ENCODE measurements at places on chromosomes 3 and 15.

GRCh38 chr3:174330303-174330702 lies 528.8 kb upstream of the NAALADL2 start:
- no peak for DNase-seq

DNA sequence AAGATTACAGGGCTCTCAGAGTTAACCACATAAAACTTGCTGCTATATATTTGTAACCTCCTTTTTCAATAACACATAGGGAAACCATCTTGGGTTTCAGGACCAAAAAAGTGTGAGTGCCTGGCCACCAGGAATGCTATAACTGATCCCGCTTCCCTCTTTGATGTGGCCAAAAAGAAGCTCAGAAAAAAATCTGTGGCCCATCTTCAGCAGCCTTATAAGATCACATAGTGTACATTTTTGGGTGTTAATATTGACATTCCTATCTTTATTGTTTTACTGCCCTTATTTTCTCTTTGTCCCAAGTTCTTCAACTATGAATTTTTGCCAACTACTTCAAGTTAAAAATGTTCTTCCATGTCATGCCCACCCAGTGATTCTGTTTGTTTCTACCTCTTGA lies 102.8 kb downstream of the LIPC start:
- no peak for DNase-seq

- no peak for DNase-seq
Measured at GRCh38 chr3:71599416-71599815, 15.9 kb upstream of the FOXP1 start.

DNA sequence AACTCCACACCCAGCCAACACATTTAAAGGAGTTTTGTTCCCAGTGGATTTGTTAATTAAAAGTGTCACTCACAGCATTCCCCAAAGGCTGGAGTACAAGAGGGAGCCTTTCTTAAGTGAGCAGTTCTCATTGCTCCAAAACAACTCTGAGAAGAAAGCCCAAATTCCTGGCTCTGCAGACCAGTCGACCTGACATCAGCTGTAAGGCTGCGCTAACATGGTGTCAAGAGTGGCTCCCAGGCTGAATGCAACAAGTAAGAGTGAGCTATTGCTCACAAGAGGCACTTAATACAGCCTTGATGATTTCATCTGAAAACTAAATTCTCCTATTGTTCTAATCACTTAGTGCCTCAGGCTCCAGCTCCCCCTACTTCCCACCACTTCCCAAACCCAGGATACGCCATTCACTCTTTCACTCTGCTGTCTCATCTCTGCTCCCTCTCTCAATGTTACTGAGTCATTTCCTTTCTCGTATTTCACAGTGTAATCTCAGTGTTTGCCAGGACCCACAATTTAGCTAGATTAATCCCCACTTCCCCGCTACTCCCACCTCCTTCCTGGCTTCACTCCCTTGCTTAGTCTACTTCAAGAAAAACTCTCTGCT lies 81.8 kb downstream of the WWTR1 start:
- no peak for DNase-seq

DNA sequence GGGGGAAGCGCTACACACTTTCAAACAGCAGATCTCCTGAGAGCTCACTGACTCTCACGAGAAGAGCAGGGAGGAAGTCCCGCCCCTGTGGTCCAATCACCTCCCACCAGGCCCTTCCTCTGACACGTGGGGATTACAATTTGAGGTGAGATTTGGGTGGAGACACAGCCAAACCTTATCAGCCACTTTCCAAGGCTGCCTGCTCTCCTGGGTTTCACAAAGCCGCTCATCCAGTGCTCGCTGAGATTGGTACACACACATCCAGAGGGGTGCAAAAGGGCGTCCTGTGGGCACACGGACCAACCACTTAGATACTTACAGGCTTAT lies 23.1 kb downstream of the XXYLT1 start:
- DNase-seq: no peak

- no peak for DNase-seq
Measured at GRCh38 chr3:52292247-52293065, 4.8 kb downstream of the GLYCTK start.

DNA sequence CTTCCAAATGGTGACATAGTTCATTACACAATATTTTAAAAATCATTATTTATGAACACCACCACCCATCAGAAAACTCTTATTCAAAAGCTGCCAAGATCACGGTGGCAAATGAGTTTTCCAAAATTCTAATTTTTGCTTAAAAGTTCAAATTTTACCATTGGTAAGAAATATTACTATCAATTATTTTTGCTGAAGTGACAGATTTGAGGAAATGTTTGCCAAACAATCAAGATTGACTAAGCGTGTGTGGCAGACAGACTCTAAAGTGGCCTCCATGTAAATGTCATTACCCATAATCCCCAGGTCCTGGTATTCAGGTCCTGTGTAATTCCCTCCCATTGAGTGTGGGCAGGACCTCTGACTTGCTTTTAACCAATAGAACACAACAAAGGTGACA lies 35.0 kb downstream of the ZNF280D start:
- DNase-seq: no peak

DNA sequence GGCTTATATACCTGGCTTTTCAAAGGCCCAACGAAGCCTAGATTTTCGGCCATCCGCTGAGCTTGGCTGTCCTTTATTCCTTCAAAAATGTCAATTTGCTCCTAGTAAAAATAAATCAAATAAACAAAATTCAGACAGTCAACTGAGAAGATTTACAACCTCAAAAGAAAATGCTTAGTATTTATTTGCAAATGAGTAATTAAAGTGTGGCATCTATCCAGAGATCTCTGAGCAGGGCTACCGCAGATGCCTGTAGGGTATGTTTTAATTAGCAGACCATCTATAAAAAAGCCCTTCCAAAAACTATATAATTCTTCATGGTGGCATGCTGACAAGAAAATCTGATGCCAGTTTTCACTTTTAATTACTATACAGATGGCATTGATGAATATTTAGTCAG lies 136.2 kb downstream of the SUCLG2 start:
- DNase-seq: no peak

DNA sequence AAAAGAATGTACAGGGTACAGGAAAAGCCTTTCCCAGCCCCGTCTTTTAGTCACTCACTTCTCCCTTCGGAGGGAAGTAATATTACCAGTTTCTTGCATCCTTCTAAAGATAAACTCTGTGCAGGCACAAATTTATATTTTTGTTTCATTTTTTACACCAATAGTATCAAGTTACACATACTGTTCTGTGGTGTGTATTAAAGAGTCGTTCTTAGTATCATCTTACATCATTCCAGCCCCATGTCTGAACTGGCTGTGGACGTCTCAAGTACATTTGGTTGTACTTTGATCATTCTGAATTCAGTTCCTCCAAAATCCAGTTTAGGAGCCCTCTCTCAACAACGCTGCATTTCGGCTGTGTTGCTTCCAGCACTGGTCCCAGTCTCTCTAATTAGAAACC lies 68.7 kb downstream of the LMLN start:
- DNase-seq: no peak

DNA sequence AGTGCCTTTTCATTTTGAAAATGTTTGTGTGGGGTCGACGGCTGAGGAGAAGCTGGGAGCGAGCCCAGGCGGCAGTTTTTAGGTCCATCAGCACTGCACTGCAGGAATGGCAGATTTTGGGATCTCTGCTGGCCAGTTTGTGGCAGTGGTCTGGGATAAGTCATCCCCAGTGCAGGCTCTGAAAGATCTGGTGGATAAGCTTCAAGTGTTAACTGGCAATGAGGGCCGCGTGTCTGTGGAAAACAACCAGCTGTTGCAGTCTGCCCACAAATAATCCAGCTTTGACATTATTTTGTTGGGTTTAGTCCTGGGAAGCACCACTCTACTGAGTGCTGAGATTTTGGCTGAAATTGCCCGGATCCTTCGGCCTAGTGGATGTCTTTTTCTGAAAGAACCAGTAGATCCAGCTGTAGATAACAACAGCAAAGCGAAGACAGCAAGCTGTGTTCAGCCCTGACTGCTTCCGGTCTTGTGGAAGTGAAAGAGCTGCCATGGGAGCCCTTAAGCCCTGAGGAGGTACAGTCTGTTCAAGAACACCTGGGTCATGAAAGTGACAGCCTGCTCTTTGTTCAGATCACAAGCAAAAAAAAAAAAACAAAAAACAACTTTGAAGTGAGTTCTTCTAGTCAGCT lies 13.1 kb upstream of the ANP32A start:
- no peak for DNase-seq

GRCh38 chr3:127802606-127803005 lies 19.7 kb downstream of the MGLL start:
- no peak for DNase-seq

DNA sequence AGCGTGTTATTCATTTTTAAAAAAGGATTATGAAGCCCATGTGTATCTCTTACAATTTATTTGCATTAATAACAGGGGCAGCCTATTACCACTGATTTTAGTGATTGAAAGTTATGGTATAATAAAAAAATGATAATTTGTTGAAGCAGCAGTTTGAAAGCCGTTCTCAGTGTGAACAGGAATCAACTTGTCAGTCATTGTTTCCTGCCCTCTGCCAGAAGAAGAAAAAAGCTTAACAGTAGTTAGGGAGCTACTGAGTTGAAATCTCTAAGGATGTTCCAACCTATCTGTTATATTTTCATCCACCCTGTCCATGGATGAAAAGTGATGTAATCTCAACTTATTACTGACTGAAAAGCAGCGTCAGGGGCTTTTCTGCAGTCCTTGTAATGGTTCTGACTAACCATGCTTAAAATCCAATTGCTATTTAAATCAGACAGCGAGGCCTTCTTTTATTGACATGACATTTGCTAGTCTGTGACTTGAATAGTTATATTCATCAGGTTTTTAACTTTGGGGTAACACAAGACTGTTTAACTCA lies 486.7 kb downstream of the ROBO2 start:
- DNase-seq: no peak

DNA sequence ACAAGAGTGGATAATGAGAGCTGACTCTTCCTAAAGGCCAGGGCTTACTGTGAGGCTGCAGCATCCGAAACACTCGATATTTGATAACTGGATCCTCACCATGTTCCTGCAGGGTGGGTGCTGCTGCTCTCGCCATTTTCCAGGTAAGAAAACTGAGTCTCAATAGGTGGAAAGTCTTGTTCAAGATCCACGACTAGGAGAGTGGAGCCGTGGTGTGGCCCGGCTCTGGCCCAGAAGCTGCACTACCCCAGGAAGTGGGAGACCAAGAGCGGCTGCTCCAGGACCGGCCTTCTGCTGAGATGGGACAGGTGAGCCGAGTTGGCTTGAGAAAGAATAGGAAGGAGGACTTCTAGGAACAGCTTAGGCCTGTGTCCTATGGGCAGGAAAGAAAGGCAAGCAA lies 121.6 kb downstream of the SMAD6 start:
- no peak for DNase-seq

- DNase-seq: no peak
Measured at GRCh38 chr3:11289864-11290263, 17.7 kb downstream of the ATG7 start.

- no peak for DNase-seq
Measured at GRCh38 chr3:128253150-128253549, 99.9 kb downstream of the EEFSEC start.

DNA sequence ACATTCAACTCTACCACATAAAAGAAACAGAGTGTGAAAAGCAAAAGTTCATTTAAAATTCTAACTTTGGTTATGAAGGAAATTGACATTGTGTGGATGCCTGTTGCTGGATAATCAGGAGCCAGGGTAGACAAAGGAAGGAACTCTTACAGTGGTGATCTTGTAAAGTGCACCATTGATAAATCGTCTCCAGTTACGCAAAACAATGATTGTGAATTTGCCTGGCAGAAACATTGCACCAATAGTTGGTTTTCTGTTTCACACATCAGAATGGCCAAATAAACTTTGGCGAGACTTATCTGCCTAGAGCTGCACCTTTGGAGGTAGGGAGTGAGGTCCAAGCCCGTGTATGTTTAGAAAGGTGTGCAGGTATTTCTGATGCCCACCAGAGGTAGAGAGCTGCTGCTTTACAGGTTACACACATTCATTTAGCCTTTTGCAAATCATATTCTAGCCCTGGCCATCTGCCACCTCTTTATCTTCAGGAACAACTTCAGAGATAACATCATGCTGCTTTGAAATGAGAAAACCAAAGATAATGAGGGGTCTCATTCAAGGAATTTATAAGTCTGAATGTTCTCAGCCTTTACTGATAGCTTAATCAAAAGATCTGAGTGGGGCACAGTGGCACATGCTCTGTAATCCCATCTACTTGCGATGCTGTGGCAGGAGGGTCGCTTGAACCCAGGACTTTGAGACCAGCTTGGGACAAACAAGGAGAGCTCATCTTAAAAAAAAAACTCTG lies 47.4 kb upstream of the P3H2 start:
- no peak for DNase-seq

GRCh38 chr3:146160964-146161662 lies at the start of gene PLOD2:
PLOD2 (minus strand) TSS chr3:146161184; CDS start chr3:146160989, 195 bp downstream.
- no peak for DNase-seq

DNA sequence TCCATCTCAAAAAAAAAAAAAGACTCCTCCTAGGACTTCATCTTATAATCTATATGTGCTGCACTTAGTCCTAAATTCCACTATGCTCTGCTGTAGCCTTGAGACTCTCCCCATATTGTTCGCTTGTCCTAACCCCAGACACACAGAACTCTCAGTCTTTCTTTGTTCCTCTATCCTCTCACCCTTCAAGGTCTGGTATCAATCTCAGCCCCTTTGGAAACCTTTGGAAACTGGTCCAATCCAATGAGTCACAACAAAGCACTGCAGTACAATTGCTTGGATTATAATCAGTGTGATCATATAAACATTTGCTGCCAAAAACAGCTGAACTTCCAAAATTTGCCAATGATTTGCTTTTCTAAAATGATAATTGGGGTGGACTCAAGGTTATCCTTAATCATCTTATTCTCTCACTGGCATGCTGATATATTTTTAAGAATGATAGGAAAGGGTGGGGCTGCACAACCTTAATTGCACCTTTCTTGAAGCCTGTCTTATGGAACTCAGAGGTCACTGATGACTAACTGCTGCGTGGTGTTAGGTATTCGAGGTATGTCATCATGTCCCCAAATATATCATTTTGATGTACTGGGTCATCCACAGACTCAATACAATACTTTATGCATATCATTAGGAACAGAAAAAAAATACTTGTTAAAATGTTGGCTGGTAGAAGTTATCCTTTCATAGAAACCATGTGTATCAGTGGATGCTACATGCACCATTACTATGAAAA lies 756.7 kb downstream of the NR2F2 start:
- DNase-seq: no peak
